ENCODE measurements at places on chromosomes 6 and 20. TPM values are rescaled to one million over a fixed set of nuclear protein-coding genes. Genes with fewer than 3 reads are reported as not detected.

The TBCC gene
- polyA plus RNA-seq: 103 TPM

The EFCAB8 gene
- polyA plus RNA-seq: not detected

The MBOAT1 gene
- 1.0 TPM for polyA plus RNA-seq

The FOXQ1 gene
- polyA plus RNA-seq: not detected

The C6orf15 gene
- not detected for polyA plus RNA-seq

The CST5 gene
- polyA plus RNA-seq: not detected

- H3K27me3 ChIP-seq: peaks cover 3% of the 10 kb centered on the region
- H3K36me3 ChIP-seq: no peaks in the 10 kb centered on the region
- no peak for DNase-seq
- H3K4me1 ChIP-seq: no peaks in the 10 kb centered on the region
Observed at GRCh38 chr6:75532521-75532920, 38.9 kb upstream of the FILIP1 start.

GRCh38 chr20:22525069-22525820 lies 59.1 kb downstream of the FOXA2 start:
- no peaks in the 10 kb centered on the region for H3K36me3 ChIP-seq
- no peaks in the 10 kb centered on the region for H3K4me1 ChIP-seq
- no peak overlapping the region for H3K4me3 ChIP-seq
- DNase-seq: no peak
- no peaks in the 10 kb centered on the region for H3K27me3 ChIP-seq

DNA sequence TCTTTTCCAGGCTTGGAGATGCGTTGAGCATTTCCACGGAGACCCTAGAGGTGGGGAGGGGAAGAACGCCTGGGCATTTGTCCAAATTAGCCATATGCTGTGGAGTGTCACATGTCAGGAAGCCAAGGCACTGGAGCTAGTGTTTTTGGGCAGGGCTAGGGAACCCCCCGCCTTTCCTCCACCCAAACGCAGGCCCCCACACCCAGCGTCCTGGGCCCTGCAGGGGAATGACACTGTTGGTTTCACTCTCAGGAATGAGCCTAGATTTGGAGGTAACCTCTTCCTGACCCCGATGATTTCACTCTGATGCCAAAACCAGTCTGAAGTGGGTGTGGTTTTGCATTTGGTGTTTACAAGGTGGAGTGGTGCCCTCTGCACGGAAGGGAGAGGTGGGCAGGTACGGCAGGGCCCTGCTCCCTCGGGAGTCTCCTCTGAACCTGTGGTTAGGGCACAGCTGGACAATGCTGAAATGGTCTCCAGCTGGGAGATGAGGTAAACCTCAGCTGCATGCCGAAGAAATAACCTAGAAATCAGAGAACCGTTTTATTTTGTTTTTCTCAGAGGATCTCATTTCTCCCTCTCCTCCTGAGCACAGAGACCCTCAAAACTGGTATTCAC lies 29.5 kb downstream of the MTHFD1L start:
- H3K27ac ChIP-seq: no peak overlapping the region
- no peak overlapping the region for H3K4me3 ChIP-seq
- no peaks in the 10 kb centered on the region for H3K36me3 ChIP-seq
- H3K27me3 ChIP-seq: no peaks in the 10 kb centered on the region
- DNase-seq: no peak
- peaks cover 9% of the 10 kb centered on the region for H3K4me1 ChIP-seq

GRCh38 chr6:96760153-96760687 lies 77.1 kb downstream of the GPR63 start:
- H3K27ac ChIP-seq: no peak overlapping the region
- H3K4me1 ChIP-seq: no peaks in the 10 kb centered on the region
- no peak overlapping the region for H3K4me3 ChIP-seq
- H3K27me3 ChIP-seq: no peaks in the 10 kb centered on the region
- no peaks in the 10 kb centered on the region for H3K36me3 ChIP-seq

GRCh38 chr6:3292431-3293197 lies 33.9 kb downstream of the PSMG4 start:
- H3K4me1 ChIP-seq: no peaks in the 10 kb centered on the region
- DNase-seq: no peak
- H3K36me3 ChIP-seq: peaks cover 12% of the 10 kb centered on the region
- no peak overlapping the region for H3K4me3 ChIP-seq
- H3K27ac ChIP-seq: no peak overlapping the region

GRCh38 chr6:121437851-121438651 lies 2.6 kb downstream of the GJA1 start:
- no peak overlapping the region for H3K27ac ChIP-seq
- H3K27me3 ChIP-seq: peaks cover 4% of the 10 kb centered on the region
- H3K4me1 ChIP-seq: peaks cover 7% of the 10 kb centered on the region
- H3K4me3 ChIP-seq: peak overlapping the region; percentile 59
- no peak for DNase-seq
- no peaks in the 10 kb centered on the region for H3K36me3 ChIP-seq

- H3K36me3 ChIP-seq: no peaks in the 10 kb centered on the region
- H3K4me1 ChIP-seq: no peaks in the 10 kb centered on the region
- DNase-seq: no peak
- H3K27ac ChIP-seq: no peak overlapping the region
- no peaks in the 10 kb centered on the region for H3K27me3 ChIP-seq
Observed at GRCh38 chr6:131803007-131803769, 4.6 kb upstream of the ENPP1 start.

DNA sequence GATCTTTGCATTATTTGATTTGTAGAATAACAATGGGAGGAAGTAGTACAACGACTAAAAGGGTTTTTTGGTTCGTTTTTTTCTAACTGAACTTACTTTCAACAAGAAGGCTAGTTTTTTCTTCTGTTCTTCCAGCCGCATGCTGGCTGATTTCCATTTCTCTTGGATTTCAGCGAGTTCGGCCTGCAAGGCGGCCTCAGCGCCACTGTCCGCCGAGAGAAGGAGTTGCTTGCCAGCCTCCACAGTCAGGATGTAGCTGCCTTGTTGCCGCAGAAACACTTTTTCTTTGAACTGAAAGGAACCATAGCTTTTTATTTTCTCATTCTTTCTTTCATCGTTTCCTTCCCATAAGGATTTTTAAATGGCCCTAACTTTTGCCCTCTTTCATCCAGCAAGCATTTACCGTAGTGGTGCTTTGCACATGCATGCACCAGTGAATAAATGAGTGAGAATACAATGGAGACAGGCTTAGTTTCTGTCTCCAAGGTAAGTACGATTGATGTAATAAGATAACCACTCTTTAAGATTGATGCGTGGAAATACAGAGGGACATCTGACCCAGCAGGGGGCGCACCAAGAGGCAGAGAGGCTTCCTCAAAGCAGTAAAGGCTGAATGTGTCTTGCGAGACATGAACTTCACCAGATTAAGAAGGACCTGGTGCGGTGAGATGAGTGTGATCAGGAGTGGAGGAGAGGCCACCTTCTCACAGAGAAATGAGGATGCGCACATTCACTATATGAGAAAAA lies 398.8 kb downstream of the ESR1 start:
- peak; percentile 44 for DNase-seq
- H3K27ac ChIP-seq: no peak overlapping the region
- no peaks in the 10 kb centered on the region for H3K27me3 ChIP-seq
- no peaks in the 10 kb centered on the region for H3K4me1 ChIP-seq

DNA sequence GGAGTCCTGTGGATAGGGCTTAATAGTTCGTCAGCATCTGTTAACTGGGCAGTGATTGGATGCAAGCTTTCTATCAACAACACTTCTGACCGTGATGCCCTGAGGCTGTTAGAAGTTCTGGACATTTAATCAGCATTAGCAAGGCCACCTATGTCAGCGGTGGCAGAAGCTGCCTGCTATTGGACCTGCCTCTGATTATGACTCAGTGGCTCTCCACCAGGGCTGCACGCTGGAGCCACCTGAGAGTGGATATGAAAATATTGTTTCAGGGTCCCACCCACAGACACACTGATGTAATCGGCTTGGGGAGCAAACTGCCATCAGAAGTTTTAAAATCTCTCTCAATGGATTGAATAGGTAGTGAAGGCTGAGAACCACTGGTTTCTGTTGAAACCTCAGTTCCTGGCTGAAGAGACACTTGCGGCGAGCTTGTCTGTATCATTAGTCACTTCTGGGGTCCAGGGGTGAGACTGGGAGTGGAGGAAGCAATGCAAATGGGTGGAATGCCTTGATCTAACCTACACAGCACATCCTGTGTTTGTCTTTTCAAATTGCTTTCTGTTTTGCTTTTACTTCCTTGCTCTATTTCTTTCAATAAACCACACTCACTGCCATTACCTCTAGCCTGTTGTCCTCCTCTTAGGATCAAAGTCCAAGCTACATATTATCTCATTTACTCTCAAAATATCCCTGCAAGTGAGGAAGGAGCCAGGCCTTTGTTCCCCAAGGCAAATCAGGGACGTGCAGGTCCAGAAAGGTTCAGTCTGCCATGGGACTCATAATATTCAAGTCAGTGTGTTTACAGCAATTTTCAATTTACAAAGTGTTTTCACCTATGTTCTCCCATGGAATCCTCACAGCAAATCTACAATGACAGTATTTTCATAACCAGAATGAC lies 4.2 kb downstream of the CLIC5 start:
- no peaks in the 10 kb centered on the region for H3K36me3 ChIP-seq
- peak overlapping the region; percentile 64 for H3K27ac ChIP-seq
- DNase-seq: peak; percentile 49
- H3K4me1 ChIP-seq: peaks cover 37% of the 10 kb centered on the region
- peak overlapping the region; percentile 45 for H3K4me3 ChIP-seq
- no peaks in the 10 kb centered on the region for H3K27me3 ChIP-seq

- DNase-seq: no peak
- no peak overlapping the region for H3K4me3 ChIP-seq
- no peaks in the 10 kb centered on the region for H3K27me3 ChIP-seq
- H3K27ac ChIP-seq: peak overlapping the region; percentile 15
Observed at GRCh38 chr6:53059648-53060589, 5.3 kb upstream of the FBXO9 start.

DNA sequence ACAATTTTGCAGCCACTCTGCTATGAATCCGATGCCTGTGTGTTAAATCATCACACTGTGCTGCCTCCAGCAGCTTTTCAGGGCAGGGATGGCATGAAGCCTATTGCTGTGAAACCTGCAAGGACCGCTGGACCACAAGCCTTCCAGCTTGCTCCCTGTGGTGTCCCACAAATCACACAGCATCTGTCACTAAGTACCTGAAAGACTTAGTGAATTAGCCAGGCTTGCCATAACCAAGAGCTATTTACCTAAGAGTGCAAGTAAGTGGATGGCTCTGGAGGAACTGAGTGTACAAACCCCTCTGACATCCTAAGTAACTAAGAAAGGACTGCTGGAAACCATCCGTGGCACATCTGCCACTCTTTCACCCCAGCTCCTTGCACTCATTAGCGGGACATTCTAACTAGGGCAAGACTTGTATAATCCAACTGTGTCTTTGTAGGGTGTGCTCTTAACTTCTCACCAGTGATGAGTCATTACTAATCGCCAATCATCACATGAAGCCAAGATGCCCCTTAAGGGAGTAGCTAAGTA lies 34.7 kb downstream of the FOXQ1 start:
- H3K27me3 ChIP-seq: no peaks in the 10 kb centered on the region
- H3K27ac ChIP-seq: no peak overlapping the region
- no peak overlapping the region for H3K4me3 ChIP-seq

DNA sequence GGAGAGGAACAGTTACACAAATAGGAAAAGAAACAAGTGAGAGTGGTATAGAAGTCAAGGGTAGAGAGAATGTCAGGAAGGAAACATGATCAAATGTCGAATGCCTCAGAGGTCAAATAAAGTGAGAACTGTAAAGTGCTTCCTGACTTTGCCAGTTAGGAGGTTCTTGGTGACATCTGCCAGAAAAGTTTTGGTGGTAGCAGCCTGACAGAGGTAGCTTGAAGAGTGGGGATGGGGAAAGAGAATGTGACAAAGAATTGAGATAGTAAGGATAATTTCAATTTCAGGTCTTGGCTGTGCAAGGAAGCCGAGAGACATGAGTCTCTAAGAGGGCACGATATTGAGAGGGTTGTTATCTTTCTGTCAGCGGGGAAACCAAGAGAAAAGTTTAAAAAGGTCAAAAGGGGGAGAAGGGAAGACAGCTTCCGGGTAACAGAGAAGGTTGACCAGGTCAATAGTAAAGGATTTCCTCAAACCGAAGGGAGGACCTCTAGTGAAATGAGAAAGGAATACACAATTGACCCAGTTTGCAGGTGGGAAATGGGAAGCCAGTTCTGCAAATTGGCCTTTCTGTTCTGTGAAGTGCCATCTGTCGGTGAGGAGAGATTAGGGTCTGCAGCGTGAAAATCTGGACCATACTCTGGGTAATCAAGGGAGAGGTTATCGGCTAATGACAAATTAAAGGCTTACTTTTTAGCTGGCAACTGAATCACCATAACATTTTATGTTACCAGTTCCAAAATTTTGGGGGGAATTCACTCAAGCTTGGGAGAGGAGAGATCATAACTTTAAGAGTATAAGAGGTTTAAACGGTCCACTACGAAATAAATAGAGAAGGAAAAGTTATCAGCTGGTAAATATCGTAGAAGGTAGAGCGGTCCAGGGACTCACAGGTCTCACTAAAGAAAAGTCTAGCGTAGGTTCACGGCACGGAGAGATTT lies 973 bp upstream of the BRD2 start:
- peak overlapping the region; percentile 98 for H3K4me3 ChIP-seq
- peak overlapping the region; percentile 94 for H3K27ac ChIP-seq
- H3K27me3 ChIP-seq: no peaks in the 10 kb centered on the region
- H3K36me3 ChIP-seq: no peaks in the 10 kb centered on the region
- DNase-seq: no peak
- peaks cover 31% of the 10 kb centered on the region for H3K4me1 ChIP-seq

DNA sequence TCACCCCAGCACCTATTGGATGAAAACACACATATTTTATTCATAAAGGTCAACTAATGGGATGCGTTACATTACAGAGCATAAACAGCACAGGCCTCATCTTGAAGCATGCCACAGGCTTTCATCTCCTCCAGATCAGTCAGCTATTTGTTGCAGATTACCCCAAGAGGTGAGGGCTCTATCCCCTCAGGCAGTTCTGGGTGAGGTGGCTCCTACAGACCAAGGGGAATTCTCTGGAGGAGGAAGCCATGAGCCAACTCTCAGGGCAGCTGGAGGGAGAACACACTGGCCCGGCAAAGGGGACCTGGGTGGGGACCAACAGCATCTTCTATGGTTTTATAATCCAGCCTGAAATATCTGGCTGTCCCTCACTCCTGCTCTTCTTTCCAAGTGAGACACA lies 126.4 kb upstream of the BTBD3 start:
- no peak overlapping the region for H3K4me3 ChIP-seq
- H3K27ac ChIP-seq: no peak overlapping the region
- no peaks in the 10 kb centered on the region for H3K27me3 ChIP-seq
- no peak for DNase-seq

- no peak for DNase-seq
- H3K4me3 ChIP-seq: no peak overlapping the region
- no peaks in the 10 kb centered on the region for H3K27me3 ChIP-seq
- H3K27ac ChIP-seq: no peak overlapping the region
Observed at GRCh38 chr20:43984587-43984986, 69.9 kb downstream of the TOX2 start.

GRCh38 chr6:146965110-146965689 lies 239.0 kb upstream of the STXBP5 start:
- no peak for DNase-seq
- no peaks in the 10 kb centered on the region for H3K27me3 ChIP-seq
- H3K4me1 ChIP-seq: no peaks in the 10 kb centered on the region
- no peak overlapping the region for H3K27ac ChIP-seq
- no peak overlapping the region for H3K4me3 ChIP-seq
